Fibroblast of the conjunctiva (primary cell): ENCODE measurements at places on chromosomes 4 and X.

GRCh38 chr4:26826721-26827120, 33.9 kb upstream of the STIM2 start:
- DNase-seq, result no peak

DNA sequence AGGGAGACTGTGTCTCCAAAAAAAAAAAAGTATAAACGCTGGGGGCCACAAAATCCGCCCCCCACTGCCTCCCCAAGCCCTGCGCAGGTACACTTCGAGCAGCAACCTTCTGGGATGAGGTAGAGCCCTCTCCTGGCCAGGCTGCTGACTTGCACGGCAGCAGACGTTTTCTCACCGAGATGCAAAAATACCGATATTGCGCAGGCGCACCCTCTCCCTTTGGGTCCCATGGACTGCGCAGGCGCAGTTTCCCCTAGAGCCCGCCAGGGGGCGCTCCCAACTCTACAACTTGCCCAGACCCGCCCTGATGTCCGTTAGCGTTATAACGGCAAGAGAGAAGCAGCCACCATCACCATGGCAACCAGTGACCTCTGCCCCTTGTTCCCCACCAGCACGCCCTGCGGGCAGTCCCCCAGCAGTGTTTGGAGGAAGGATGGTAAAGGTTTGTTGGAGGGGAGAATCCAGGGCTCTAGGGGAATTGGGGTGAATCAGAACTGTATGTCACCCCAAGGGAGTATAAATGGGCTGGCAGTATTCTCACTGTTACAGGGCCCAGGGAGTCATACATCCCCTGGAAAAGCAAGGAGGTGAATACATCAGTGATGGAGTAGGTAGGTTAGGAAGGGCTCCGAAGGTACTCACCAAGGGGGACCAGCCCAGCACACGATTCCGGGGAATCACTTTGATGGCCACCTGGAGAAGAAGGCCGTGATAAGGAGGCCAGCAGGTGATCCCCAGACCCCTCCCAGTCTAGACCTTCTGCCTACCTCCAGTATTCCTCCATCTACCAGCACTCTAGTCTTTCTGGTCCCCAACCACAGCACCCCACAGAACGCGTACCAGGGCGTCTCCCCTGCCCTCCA, 1.5 kb downstream of the PIM2 start:
- peak; percentile 83 for DNase-seq

DNA sequence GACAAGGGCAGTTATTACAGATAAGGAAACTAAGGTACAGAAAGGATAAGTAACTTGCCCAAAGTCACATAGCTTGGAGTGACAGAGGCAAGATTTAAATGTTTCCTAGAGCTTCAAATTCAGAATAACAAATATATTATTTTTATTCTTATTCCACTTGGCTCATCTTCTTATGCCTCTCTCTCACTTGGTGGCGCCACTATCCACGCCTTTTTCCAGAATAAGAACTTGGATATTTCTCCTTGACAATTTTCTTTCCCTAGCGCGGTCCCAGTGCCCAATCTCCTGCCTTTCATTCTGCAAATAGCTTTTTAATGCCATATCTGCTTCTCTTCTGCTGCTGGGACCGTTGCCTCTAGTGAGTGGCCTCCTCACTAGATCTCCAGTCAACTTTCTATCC, 78.5 kb downstream of the MSN start:
- DNase-seq, result no peak

DNA sequence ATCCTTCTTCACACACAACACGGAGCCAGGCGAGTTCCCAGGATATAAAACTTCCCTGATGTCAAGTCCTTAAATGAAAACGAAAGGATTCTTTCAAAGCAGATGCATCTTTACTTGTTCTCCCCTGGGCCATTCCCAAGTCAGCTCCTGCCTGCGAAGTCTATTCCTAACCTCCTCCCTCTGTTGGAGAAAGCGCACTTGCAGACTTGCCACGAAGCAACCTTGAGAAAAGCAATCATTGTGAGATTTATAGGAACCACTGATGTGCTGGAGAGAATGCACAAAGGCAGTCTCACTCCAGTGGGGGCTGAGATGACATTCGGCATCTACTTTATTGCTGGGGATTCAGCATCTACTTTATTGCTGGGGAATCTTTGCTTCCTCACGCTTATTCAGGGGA, 155.7 kb downstream of the NSUN7 start:
- no peak for DNase-seq

GRCh38 chr4:147616849-147617172, 386 bp upstream of the TMEM184C start:
- DNase-seq, result no peak

DNA sequence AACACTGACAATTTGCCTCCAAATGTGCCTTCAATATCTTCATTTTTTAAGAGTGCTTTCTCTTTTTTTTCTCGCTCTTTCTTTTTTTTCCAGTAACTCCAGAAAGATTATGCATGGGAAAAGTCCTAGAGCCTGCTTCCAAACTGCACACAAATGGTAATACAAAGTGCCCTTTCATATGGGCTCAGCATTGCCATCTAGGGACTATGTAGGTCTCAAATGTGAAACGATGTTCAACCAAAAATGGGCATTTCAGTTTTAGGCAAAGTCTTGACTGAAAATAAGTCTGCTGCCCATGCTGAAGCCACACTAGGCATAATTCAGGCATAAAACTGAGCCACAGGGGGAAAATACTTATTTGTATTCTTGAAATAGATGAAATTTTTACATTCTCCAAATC, 65.6 kb downstream of the SYNPO2 start:
- no peak for DNase-seq

- peak; percentile 65 for DNase-seq
These were observed 100.3 kb upstream of the PDE5A start for GRCh38 chr4:119728692-119729593.

DNA sequence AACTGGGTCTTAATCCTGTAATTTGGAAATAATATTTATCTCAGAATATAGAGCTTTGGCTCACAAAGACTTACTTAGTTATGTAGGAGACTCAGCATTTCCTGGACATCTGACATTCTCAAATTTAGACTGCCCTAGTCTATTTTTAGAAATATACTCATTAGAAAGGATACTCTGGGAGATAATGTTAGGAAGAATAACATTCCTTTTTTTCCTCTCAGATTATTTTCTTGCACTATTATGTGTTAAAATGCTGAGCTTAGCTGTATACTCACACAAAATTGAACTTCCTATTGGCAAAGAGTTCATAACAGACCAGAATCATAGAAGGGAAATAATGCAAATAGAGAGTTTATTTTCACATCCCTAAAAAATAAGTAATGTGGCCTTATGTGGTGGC, 1424.9 kb upstream of the PCDH7 start:
- no peak for DNase-seq

DNA sequence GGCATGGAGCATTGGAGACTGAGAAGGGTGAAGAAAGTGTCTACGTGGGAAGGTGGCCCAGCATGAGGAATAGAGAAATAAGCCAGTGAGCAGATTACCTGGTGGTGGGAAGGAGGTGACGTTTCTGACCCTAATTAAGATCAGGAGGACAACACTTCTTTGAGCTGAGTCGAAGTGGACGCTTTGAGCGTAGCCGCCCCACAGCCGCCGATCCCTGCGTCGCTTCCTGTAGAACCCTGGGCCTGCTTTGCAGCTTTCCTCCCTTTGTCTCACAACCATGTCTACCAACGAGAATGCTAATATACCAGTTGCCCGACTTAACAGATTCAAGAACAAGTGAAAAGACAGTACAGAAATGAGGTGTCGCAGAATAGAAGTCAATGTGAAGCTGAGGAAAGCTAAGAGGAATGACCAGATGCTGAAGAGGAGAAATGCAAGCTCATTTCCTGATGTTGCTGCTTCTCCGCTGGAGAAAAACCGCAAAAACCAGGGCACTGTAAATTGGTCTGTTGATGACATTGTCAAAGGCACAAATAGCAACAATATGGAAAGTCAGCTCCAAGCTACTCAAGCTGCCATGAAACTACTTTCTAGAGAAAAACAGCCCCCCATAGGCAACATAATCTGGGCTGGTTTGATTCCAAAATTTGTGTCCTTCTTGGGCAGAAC, 6.4 kb upstream of the ANTXR2 start:
- no peak for DNase-seq

GRCh38 chr4:15931451-15932210, 6.9 kb downstream of the FGFBP1 start:
- no peak for DNase-seq

DNA sequence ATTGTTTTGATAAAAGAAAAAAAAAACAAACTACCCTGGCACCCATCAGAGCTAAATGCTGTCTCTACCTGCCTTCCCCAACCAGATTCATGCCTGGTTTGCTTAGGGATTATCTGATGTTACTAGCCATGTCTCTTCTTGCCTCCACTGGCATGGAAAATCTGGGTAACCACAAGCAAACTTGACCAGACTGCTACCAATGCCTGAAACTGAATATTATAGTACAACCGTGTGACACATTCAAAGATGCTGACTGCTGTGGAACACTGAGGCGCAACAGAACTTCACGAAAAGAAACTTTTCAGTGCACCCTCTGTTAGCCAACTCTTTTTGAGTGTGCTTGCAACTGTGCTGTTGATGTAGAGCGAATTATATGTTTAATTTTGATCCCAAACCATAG, 228.1 kb downstream of the CBR4 start:
- DNase-seq, result no peak

DNA sequence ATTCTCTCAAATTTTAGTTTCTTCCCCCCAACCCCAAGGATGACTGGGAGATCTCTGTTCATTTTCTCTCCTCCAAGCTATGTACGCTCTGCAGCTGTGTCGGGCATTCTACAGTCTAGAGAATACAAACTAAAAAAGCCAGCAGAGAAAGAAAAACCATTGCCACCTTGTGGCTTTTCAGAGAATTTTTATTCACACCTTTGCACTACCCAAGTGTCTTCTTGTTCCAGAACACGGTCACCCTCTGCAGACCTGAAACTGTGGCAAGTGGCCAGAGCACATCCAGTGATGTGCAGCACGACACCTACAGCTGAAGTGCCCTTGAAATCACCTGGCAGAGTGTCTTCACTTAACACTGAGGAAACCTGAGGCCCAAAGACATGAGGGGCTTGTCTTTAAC, 68.6 kb downstream of the CHST7 start:
- DNase-seq, result no peak

GRCh38 chr4:172521248-172521647, 647.4 kb upstream of the GALNT7 start:
- DNase-seq, result no peak

- DNase-seq, result no peak
These were observed 154.1 kb upstream of the FAM241A start for GRCh38 chr4:111991163-111991562.

GRCh38 chr4:17544205-17544604, 29.2 kb downstream of the CLRN2 start:
- DNase-seq, result no peak

DNA sequence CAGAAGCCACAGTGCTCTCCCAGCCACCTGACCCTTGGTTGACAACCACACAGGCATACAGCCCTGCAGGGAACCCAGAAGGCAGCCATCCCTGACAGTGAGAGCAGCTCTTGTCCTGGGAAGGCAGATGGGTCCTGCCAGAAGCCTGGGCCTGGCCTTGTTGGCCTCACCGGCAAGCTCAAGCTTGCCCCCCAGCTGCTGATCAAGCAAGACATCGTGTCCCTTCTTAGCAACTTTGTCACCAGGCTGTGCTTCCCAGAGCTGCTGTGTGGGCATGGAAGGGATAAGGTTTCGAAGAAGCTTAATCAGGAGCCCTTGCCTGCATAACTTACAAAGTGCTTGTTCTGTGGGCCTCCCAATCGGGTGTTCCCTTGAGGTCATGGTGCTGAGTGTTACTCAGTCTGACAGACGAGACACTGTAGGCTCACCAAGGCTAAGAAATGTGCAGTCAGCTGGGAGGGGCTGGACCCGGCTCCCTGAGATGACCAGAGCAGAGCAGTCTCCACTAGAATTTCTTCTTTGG, 6.8 kb upstream of the ABLIM2 start:
- no peak for DNase-seq

GRCh38 chr4:156710365-156711192, 261.0 kb downstream of the PDGFC start:
- peak; percentile 1 for DNase-seq

- no peak for DNase-seq
These were observed 446.2 kb downstream of the RAPGEF2 start for GRCh38 chr4:159549098-159549518.

GRCh38 chr4:13430834-13431568, 53.1 kb downstream of the RAB28 start:
- no peak for DNase-seq

DNA sequence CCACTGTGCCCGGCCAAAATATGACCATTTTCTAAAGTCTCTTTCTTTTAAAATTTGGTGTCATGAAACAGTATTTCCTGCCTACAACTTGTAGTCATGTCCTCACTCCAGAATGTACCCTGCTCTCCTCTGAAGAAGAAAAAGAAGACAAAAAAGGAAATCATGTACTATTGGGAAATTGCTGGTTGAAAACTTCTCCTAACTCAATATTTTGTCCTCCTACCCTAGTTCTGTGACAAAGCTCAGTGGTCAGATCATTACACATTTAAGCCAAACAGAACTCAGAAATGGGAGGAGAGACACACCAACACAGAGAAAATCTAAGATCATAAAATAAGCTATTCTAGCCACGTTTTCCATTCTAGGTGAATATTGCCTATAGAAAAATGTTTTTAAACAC, 127.7 kb downstream of the IRF2 start:
- DNase-seq, result no peak

- no peak for DNase-seq
These were observed 91.5 kb downstream of the GEMIN8 start for GRCh38 chrX:13938051-13938828.

- DNase-seq, result no peak
These were observed 22.7 kb downstream of the RASGEF1B start for GRCh38 chr4:81449015-81449414.

GRCh38 chr4:158016511-158016910, 156.3 kb downstream of the GASK1B start:
- peak; percentile 60 for DNase-seq

DNA sequence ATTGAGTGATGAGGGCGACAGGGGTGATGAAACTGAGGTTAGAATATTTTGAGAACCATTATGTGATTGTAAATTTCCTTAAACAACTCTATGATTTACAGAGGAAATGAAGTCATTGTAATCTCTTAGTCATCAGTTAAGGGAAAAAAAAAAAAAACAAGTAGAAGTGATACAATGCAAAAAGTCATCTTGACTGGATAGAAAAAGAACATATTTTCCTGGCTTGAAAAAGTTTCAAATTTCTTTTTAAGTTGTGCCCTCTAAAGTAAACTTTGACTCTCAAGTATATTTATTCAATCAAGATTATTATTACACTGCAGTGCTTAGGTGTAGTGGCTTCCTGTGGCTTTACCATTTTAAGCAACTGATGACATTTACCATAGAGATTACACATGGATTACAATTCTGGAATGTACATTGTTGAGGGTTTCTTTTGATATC, 40.6 kb downstream of the GABRB1 start:
- no peak for DNase-seq

DNA sequence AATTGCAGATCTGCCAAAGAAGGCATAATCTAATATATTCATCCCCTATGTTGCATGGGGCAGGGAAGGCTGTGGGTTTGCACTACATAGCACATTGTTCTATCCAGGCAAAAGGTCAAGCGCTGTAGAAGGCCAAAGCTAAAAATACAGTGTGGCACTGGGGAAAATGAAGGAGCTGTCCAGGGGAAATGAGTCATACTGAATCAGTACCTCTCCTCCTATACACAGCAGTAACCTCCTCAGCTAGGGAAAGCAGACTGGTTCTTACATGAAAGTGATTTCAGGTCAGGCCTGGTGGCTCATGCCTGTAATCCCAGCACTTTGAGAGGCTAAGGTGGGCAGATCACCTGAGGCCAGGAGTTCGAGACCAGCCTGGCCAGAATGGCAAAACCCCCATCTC, 31.0 kb upstream of the SLC25A4 start:
- DNase-seq, result peak; percentile 89

- no peak for DNase-seq
These were observed 280.9 kb downstream of the STIM2 start for GRCh38 chr4:27141530-27141929.

GRCh38 chr4:77052352-77052751, 23.4 kb downstream of the CCNI start:
- no peak for DNase-seq
